NCI-H1436 (cell line): ENCODE measurements at places on chromosomes 2 and 18.

- no peak for DNase-seq
Measured at GRCh38 chr2:25363733-25364132, 22.0 kb upstream of the DNMT3A start.

GRCh38 chr2:102932501-102932900 lies 170.7 kb downstream of the TMEM182 start:
- DNase-seq: no peak

DNA sequence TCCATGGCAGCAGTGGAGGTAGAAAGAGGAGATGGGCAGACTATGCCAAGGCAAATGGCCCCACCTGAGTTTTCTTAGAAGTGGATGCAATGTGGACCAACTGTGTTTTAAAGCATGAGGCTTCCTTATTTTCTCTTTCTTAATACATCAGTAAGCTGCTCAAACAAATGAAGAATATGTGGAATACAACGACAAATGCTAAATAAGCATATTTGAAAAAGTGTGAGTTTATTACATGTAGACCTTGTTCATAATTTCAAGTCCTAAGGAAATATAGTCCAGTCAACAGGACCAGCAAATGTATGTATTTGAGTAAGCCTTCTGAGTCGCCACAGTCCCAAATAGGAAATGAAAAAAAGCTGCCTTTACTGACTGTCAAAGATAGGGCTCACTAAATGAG lies 177.8 kb downstream of the PRPF40A start:
- DNase-seq: no peak

DNA sequence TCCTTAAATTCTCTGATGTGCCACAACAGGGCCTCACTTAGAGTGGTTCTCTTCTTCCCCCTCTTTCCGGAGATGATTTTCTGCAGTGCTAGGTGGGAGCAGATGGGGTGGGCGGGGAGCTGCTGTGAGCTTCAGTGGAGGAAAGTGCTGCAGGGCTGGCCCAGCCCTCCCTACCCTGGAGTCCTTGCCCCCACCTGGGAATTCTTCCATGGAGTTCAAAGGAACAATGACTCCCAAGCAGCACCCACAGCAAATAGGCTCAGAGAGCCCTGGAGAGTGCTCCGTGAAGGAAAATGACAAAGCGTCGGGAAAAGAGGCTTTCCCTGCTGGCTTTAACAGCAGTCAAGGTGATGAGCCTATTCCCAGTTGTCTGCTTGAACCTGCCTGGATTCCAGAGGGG lies 28.8 kb downstream of the LOXHD1 start:
- DNase-seq: no peak

DNA sequence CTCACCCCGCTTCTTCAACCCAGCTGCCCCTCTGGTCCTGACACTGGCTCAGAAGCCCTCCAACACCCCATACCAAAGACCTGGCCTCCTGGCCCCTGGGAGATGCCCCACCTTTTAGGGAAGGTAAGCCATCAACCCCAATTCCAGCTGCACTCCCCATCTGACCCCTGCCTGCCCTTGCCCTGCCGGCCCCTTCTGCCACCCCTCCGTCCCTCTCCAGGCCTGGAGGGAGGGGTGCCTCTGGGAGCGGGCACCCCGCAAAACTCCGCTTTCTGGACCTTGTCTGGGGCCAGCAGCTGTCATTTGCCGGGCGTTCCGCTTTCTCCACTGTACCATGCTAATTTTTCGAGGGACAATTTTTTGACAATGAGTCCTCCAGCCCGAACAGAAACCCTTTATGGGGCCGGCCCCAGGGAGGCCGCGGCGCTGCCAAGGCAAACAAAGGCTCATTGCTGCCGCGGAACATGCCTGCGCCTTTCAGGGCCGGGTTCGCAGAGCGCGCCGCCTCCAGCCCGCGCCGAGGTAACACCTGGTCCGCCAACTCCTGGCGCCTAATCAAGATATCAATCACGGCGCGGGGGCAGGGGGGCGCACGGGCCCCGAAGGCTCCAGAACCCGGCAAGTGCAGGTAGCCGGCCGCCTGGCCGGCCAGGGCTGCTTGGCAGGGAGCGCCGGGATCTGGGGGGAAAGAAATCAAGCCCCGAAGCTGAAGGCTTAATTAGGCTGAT lies 96.0 kb downstream of the INHBB start:
- DNase-seq: peak; percentile 76

GRCh38 chr2:26382564-26382963 lies 19.2 kb upstream of the DRC1 start:
- no peak for DNase-seq

DNA sequence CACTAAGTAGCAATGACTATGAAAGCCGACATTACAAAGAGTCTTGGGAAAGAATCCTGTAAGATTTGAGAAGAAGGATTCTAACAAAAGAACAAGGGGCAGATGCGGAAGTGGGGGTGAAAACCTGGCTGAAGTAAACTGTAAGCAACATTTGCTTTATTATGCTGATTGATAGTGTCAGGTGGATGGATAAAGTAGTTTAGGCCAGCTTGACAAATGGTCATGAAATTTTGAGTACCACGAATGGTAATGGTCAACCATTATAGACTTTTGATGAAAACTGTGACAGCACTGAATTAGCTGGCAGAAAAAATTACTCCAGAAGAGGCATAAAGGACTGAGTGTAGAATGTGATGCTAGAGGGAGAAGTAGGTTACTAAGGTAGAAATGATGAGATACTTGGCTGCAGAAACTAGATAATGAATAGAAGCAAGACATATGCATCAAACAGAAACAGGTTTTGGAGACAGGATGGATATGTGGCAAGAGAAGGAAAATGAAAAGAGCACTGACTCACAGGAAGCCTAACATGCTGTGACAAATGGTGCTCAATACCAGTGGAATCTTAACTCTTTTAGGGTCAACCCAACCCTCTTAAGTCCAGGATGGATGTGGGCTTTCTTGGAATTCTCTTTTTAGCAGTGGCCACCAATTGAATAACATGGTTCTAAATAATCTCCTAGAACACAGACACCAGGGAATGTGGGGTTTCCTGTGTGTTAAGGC lies 6.8 kb downstream of the THUMPD2 start:
- no peak for DNase-seq

DNA sequence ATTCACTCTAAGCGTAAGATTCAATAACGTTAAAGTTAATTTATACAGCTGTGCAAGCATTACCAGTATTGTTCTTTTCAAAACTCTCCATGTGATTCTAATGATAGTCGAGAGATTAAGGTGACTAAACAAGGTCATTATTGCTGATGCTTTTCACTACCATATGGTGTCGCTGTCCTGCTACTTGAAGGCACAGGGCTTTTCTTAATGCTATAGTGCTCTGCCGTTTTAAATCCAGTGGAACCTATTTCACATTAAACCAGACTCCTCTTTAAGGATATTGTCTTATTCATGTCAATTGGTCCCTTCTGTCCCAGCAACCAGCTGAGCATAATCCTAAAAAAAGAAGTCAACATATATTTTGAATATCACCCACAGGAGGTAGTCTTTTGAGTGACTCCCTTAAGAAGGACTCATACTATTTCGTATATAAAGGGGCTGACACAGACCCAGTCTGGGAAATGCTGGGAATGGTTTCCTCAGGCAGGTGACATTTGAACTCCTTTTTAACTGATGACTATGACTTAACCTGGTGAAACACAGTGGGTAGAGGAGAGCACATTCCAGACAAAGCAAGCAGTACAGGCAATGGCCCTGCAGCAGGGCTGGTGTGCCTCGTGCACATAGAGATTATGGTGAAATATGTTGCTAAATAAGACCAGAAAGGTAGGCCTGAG lies 53.9 kb upstream of the CYTIP start:
- peak; percentile 50 for DNase-seq
